ENCODE measurements at places on chromosomes 4 and X.
A peak's percentile ranks its signal among the peaks of the same experiment; 100 is the strongest.

DNA sequence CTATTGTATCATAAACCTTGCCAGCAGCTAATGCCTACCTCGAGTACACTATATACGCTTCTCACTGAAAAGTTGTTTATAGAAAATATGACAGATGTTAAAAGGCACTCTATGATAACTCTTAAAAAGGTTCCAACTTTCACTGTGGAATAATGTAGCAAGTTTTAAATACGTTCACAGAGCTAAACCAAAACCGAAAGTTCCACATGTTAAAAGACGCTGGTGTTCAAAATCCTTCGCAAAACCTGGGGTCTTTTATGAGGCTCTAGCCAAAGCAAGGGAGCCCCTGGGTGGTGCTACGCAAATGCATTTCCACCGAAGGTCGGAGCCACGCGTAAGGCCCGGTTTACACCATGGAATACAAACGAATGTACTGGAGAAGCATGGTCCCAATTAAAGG is 103.7 kb upstream of the TENM3 start:
- no peak for DNase-seq

GRCh38 chrX:460823-461640 is 74.3 kb upstream of the PPP2R3B start:
- no peak for DNase-seq

GRCh38 chr4:82469791-82470345 is 39.5 kb downstream of the ENOPH1 start:
- no peak for DNase-seq

DNA sequence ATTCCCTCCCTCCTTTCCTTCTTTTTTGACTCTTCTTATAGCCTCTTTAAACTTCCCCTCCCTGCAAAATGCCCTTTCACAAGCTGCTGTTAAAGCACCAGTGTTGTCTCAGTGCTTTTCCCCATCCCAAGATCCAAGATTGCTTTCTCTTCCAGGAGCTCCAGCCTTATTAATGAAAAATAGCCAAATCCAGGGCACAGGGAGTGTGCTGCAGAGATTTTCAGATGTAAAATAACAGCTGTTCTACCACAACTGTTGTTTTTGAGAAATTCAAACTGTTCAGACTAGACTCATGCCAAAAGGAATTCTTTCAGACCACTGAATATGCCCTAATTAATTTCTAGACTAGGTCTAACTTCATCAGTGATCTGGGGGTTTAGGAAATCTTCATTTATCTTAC is 47.0 kb upstream of the GPC3 start:
- DNase-seq = no peak

DNA sequence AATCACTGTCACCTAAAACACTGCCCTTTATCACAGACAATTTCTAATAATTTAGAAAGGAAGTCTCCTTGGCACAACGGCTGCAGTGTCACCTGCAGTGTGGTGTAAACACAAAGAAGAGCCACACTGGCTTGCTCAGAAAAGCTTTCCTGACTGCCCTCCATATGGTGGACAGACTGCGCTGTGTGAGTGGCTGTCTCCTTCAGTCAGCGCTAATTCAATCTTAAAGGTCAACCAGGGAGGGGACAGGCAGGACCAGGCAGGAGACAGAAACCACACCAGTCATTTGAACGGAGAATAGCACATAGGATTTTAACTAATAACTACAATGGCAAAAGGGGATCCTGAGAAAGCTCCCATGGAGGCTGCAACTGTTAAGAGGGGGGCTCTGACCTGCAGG is 132.1 kb downstream of the NSUN7 start:
- DNase-seq = no peak

- DNase-seq = no peak
Observed at GRCh38 chr4:28443371-28443770, 1582.7 kb downstream of the STIM2 start.

DNA sequence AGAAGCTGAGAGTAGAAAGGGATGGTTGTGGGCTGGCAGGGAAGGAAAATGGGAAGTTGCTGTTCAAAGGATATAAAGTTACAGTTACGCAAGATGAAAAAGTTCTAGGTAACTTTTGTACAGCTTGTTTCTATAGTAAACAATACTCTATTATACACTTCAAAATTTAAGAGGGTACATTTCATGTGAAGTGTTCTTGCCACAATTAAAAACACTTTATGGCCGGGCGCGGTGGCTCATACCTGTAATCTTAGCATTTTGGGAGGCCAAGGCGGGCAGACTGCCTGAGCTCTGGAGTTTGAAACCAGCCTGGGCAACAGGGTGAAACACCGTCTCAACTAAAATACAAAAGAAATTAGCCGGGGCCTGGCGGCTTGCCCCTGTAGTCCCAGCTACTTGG is 623.6 kb downstream of the STIM2 start:
- DNase-seq = no peak

GRCh38 chr4:15677507-15677988 is 4.1 kb upstream of the FAM200B start:
- no peak for DNase-seq

DNA sequence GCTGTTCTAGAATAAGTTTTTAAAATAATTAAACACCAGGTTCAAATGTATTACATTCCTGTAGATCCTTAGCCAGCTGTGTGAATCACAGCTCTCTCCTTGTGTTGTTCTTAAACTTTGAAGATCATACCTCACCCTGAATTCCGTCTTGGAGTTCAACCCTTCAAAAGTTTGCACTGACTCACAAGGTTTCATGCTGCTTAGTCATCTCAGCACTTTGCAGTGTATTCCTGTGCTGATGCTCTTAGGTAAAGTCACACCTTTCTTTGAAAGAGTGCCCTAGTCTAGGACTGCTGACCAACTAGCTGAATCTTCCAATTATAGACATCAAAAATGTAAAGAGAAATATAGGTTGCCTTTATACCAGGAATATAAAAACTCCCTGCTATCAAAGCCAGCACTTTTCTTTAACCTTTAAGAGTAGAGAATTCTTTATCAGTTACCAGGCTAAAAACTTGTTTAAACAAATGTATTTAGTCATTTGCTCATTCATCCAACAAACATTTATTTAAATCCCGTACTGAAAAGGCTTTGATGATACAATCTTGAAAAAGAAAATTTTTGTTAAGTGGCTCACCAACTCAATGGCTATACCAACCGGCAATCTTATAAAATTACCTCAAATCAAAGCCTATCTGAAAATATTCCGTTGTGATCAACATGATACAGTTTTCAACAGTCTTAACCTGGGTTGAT is 169.7 kb downstream of the RAP1GDS1 start:
- DNase-seq = no peak

GRCh38 chrX:331825-332495 is 13.4 kb upstream of the GTPBP6 start:
- no peak for DNase-seq

DNA sequence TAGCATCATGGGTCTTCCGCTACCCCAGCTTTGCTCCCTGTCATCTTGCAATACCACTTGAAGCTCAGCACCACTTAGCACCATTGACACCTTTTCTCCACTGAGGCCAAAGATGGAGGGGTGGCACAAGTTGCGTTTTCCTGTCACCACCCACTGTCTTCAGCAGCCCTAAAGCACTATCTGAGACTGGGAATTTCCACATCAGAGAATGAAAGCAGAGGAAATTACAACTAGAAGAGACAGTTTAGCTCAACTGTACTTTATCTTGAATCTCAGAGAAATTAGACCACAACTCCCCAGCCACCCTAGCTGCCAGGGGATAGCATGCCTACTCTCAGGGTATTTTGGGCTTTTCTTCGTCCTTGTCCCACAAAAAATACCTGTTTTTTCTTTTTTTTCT is 111.0 kb downstream of the DDIT4L start:
- DNase-seq = no peak

- DNase-seq = no peak
Observed at GRCh38 chrX:111519215-111519614, 7.8 kb downstream of the SERTM2 start.

GRCh38 chrX:134572816-134573682 is 85.2 kb downstream of the PLAC1 start:
- DNase-seq = no peak

- no peak for DNase-seq
Observed at GRCh38 chrX:72685810-72686456, 28.2 kb downstream of the PHKA1 start.

GRCh38 chr4:38266616-38267015 is 306.4 kb downstream of the PTTG2 start:
- DNase-seq = no peak

GRCh38 chr4:40592034-40592433 is 37.6 kb downstream of the RBM47 start:
- DNase-seq = no peak

DNA sequence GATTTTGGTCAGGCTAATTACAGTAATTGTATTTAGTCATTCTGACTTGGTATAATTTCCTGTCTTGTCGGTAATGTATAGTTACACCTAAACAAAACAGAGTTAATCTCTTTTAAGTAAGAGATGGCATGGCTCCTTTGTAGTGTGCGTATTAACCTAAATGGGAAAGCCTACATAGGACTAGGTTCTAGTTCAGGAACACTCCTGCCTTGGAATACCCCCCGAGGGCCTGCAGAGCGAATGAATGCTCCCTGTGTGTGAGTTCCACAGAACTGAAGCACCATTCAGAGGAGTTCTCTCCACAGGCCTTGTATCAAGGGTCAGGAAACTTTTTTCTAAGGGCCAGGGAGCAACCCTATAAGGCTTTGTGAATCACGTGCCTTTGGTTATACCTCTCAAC is 44.9 kb upstream of the STIM2 start:
- no peak for DNase-seq

GRCh38 chr4:11397819-11398610 is 30.7 kb downstream of the HS3ST1 start:
- no peak for DNase-seq

DNA sequence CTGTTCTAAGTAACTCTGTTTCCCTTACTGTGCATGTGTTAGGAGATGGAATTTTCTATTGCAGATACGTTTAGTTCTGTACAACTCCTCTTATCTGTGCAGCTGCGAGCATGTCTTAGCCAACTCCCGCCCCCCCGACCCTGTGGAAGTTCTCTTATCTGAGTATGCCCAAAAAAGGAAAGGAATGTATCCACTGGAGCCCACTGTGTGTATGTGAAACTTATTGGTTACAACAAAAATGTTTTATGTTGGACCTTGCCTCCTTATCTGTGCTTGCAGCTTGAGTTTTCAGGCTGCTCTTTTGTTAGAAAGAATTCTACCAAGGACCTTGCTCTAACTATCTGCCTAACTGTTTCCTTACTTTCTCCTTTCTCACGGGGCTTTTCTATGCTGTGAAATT is 24.2 kb upstream of the DCAF8L2 start:
- DNase-seq = no peak

- peak; percentile 12 for DNase-seq
Observed at GRCh38 chrX:54357414-54358377, at the start of gene WNK3. Gene WNK3 (minus strand): TSS chrX:54358046.

DNA sequence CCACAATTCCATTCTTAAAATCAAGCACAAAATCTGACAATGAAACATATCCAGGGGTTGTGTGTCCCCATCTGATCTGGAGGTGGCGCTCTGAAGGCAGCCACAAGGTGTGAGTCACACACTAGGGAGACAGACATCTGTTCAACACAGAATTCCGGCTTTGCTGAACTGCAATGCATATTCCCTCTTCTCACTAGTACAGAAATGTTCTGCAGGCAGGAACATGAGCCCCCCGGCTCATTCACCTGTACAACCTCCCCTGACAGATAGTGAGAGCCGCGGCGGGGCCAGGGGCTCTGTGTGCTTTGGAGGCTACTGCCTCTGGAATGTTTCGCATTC is 41.9 kb downstream of the WDR1 start:
- DNase-seq = no peak

GRCh38 chrX:134520860-134521390 is 61.0 kb downstream of the HPRT1 start:
- no peak for DNase-seq

DNA sequence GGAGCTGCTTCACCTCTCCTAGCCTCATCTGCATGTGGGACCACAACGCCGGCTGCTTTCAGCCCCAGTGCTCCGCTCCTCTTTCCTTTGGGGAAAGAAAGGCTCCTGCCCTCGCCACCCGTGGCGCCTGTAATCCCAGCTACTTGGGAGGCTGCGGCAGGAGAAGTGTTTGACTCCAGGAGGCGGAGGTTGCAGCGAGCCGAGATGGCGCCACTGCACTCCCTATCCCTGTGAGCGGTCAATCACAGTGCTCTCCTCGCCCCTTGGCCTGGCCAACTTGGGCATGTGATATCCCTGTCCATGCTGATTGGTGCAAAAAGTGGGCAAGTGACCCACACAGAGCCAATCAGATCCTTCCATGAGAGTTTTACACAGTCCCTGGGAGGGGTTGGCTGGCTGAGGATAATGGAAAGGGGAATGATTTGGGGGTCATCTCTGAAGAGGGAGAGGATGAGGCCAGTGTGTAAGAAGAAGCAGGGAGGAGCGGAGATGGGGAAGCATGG is 56.2 kb downstream of the WFS1 start:
- DNase-seq = no peak

- DNase-seq = no peak
Observed at GRCh38 chrX:74291577-74291963, 12.4 kb upstream of the ZCCHC13 start.

DNA sequence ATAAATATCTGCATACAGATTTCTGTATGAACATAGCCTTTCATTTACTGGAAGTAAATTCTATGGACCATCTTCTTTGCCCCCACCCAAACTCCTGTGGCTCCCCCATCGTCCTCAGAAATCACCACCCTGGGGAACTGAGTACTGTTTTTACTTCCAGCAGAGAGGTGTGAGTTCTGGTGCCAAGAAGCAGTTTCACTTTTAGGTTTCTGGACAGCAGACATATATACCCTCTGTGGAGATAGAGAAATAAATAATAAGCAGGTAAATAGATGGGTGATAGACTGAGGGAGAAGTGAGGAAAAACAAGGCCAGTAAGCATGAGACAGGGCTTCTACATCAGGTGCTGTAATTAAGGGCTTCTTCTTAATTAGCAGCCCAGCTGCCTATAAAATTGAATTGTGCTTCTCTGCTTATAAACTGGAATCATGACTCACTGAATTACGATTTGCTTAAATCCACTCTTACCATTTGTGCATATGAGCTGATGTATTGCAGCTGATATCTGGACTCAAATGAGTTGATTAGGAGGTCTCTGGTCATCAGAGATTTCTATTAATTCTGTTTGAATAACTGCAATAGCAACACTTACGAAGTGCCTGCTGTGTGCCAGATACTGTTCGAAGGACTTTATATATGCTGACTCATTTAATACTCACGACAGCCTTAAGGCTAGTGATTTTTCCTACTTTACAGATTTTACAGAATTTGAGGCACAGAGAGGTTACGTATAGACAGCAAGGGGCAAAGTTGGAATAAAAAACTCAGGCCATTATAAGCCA is 60.8 kb upstream of the DHX15 start:
- DNase-seq = no peak

GRCh38 chrX:124651031-124651430 is 304.7 kb downstream of the SH2D1A start:
- no peak for DNase-seq

DNA sequence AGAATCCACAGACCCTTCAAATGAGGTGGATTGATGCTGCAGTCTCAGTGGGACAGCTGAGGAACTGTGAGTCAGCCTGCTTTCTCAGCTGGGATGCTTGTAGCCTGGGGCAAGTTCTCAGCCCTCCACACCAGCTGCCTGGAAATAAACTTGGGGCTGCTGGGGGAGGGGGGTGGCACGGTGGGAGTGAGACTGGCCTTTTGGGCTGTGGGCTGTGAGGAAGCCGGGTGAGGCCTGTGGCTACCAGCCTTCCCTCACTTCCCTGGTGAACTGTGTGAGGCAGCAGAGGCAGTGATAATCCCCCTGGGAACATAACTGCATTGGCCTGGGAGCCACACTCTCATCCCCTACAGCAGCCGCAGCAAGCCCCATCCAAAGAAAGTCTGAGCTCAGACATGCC is 114.5 kb upstream of the GUCY1A1 start:
- DNase-seq = no peak
